HFFc6 (cell line): ENCODE measurements at places on chromosomes 12 and 14.
A peak's percentile ranks its signal among the peaks of the same experiment; 100 is the strongest.

DNA sequence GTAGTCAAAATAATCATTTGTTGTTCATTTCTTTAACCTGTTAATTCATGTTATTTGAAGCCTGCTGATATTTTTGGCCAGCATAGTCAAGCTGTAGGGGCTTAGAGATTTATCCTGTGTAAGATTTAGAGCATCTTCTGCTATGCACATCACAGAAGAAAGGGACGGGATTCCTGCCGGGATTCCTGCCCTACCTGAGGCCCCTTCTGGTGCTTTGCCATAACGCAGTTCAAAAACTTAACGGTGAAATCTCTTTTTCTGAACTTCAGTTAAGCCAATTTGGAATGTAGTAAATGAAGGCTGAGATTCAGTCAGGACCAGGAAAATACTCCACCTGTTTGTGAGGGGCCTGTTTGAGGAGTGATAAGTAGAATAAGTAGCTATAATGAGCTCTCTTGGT is 50.7 kb upstream of the TMEM260 start:
- DNase-seq, result no peak

DNA sequence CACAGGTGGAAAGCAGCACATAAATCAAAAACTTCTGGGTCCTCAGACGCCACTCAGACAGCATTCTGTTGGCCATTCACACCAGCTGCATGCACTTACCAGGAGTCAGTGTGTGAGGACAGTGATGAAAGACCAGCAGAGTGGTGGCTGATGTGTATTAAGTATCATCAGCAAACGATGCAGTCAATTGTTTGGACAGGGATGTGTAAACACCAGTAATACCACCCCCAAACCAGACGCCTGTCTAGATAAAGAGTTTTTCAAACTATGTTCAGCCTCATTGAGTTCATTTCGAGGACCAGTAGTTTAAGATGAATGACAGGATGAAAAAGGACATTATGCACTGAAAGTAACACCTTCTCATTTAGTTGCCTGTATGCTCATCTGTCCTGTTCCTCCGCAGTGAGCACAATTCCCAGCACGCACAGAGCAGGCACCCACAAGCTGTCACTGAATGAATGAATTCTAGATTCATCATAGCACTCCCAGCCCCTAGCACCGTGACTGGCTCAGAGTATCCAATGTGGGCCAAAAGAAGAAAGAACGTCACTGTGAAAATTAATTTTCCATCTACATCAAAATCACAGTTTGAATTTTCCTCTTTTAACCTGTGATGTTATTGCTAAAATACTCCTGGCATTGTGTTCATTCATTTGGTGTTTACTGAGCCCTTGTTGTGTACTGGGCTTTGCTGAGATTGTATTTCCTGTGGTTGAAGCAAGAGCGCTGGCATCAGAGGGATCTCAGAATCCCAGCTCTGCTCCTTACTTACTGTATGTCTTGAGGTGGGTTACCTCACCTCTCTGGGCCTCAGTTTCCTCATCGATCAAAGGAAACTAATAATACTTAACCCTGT is 124.8 kb upstream of the NOS1 start:
- no peak for DNase-seq

DNA sequence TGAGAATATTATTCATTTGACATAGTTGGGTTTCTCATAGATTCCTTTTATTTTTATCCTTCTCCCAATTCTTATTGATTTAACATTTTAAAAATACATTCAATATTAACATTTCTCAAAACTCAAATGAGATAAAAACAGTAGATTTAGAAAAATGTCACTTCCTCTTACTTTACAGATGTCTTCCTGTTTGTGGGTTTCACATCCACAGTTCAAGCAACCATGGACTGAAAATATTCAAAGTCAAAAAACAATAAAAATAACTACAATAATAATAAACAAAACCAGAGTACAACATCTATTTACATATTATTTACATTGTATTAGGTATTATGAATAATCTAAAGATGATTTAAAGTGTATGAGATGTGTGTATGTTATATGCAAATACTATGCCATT is 111.3 kb upstream of the SLC16A7 start:
- no peak for DNase-seq

GRCh38 chr14:33569821-33570687 is 380.8 kb downstream of the EGLN3 start:
- no peak for DNase-seq

DNA sequence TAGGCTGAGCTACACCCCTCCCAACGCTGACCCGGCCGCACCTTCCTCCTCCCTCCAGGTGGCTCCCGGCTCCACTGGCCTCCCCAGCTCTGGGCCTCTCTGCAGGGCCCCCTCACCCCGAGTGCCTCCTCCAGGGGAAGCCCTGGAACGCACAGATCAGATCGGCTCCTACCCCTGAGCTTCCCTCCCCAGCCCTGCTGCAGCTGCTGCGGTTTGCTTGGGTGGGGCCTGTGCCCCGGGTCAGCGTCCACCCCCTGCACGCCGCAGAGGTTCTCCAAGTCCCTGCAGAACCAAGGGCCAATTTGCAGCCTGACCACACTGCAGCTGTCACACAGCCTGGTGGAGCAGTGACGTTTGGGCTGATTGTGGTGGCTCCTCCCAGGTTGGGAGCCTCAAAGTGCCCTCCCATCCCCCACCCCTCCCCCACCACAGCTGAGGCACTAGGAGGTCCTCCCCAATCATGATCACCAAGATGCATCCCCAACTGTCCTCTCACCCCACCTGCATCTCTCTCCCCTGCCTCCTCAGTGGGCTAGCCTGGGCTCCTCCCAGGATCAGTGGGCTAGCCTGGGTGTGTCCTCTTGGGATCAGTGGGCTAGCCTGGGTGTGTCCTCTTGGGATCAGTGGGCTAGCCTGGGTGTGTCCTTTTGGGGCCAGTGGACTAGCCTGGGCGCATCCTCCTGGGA is 12.8 kb upstream of the FBRSL1 start:
- no peak for DNase-seq

DNA sequence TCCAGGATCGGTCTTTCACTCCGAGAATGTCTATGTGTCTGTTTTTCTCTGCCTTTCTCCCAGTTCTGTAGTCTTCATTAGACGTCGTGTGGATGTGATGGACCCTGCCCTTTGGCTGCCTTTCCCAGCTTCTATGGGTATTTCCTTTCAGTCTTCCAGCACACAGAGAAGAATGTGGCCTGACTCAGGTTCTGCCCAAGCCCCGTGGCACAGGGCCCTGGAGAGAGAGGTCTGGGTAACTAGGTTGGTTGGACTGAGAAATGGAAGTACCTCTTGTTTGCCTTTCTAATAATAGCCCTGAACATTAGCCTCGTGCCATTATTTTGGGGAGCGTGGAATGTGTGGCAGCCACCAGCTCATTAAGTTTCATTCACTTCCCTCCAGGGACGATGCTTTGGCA is 3.8 kb downstream of the FOXJ2 start:
- no peak for DNase-seq

DNA sequence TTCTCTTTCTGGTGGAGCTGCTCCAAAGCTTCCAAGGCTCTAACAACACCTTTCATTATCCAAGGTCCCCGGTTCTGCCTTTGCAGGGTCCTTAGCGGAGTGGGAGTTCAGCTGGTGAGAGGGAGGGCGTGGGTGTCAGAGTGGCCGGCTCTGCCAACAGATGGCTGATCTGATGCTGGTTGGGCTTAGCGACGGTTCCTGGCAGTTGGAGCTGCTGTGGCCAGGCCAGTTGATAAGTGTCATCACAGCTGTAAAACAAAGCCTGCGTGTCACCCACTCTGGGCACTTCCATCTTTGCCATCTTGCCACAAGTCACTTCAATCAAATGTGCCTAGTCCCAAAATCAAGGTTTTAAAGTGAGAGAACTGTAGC is 36.3 kb downstream of the RIN3 start:
- peak; percentile 45 for DNase-seq

DNA sequence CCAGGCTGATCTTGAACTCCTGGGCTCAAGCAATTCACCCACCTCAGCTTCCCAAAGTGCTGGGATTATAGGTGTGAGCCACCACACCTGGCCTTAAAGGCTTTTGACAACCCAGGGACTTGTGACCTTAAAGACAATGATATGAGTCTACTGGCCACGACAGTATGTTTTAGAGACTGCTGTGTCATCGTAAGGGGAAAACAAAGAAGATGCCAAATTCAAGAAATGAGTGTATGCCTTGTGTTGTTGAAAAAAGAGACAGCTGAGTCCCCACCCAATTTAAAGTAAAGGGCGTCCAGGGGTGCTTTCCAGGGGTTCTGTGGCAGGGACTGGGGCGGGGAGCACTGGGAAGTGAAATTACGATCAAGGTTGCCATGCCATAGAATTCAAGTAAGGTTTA is 26.4 kb upstream of the FBXO21 start:
- no peak for DNase-seq

GRCh38 chr14:78091361-78091760 is 78.8 kb upstream of the NRXN3 start:
- DNase-seq, result no peak

DNA sequence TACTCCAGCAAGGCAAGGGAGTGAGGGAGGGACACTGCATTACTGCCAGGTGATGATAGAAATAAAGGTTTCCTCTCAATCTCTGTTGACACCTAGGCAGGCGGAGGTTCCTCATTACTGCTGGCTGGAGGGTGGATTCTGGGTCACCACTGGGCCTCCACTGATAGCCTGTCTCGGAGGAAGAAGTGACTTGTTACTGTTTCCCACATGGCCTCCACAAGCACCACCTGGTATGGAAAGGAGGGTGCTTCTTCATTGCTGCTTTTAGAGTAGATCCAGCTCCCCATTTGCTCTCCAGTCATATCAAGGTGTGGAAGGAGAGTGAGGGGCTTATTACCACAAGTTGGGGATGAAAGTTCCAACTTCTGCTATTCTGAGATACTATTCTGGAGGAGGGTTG is 6.4 kb downstream of the PRR4 start:
- no peak for DNase-seq

DNA sequence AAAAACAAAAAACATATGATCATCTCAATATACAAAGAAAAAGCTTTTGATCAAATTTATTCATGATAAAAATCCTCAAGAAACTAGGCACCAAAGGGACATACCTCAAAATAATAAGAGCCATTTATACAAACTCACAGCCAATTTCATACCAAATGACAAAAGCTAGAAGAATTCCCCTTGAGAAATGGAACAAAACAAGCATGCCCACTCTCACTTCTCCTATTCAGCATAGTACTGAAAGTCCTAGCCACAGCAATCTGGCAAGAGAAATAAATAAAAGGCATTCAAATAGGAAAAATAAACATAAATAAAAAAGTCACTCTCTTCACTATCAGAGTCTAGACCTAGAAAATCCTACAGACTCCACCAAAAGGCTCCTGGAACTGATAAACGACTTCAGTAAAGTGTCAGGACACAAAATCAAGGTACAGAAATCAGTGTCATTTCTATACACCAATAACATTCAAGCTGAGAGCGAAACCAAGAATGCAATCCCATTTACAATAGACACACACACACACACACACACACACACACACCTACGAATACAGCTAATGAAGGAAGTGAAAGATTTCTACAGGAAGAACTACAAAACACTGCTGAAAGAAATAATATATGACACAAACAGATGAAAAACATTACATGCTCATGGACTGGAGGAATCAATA is 1486.2 kb upstream of the SEL1L start:
- DNase-seq, result no peak

DNA sequence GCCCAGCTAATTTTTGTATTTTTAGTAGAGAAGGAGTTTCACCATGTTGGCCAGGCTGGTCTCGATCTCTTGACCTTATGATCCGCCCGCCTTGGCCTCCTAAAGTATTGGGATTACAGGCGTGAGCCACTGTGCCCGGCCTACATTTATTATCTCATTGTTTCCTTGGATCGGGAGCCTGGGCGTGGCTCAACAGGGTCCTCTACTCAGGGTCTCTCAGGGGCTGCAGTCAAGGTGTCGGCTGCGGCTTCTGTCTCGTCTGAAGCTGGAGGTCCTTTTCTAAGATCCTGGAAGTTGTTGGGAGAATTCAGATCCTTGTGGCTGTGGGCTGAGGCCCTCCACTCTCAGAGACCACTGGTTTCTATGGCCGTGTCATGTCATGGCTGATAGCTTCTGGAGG is 65.5 kb upstream of the SCN8A start:
- DNase-seq, result no peak

- DNase-seq, result no peak
Measured at GRCh38 chr12:62032870-62033269, 227.3 kb upstream of the USP15 start.

GRCh38 chr14:105045710-105046326 is 19.4 kb downstream of the GPR132 start:
- peak; percentile 64 for DNase-seq

DNA sequence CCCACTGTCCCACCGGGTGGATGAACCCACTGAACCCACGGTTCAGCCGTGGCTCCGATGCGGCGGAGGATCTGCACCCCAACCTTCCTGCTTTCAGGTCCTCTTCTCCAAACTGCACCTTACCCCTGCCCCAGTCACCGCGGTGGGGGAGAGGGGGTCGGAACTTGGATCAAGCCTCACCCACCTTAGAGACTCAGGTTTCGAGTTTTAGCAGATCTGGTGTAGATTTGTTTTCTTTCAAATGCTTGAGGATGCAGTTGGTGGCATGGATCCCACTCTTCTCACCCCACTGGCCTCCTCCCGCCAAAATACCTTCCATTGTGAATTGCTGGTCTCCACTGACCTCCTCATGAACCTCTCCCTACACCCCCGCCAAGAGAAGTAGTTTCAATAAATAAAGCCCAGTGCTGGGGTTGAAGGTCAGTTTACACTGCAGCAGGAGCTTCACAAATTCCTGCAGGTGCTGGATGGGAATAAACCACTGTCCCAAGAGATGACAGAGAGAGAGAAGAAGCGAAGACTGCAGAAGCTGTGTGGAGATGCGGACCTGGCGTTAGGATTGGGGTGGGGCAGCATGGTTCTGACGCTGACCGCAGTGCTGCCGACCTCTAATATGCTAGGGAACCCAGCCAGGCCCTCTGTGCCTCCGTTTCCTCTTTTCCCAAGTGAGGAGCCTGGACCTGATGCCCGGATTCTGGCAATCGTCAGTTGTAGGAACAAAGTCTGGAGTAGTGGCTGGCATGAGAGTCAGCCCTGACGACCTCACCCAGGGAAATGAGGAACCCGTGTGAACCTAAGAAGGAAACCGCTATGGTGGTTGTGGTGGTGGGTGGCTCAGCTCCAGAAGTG is 7.4 kb downstream of the TTC6 start:
- no peak for DNase-seq
